SK-MEL-5 (cell line): ENCODE measurements at places on chromosomes 3 and 15.

GRCh38 chr3:37809846-37810447 is 51.7 kb upstream of the CTDSPL start:
- DNase-seq: no peak

DNA sequence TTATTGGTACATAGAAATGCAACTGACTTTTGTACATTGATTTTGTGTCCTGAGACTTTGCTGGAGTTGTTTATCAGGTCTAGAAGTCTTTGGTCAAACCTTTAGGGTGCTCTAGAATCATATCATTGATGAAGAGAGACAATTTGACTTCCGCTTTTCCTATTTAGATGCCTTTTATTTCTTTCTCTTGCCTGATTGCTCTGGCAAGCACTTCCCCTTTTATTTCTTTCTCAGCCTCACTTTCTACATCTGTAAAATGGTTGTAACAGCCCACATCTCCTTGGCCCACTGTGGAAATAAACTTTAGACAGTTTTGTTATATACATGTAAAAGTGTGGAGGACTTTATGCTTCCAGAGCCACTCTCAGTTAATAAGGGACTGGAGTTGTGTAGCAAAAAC is 14.0 kb downstream of the PLA1A start:
- DNase-seq: no peak

DNA sequence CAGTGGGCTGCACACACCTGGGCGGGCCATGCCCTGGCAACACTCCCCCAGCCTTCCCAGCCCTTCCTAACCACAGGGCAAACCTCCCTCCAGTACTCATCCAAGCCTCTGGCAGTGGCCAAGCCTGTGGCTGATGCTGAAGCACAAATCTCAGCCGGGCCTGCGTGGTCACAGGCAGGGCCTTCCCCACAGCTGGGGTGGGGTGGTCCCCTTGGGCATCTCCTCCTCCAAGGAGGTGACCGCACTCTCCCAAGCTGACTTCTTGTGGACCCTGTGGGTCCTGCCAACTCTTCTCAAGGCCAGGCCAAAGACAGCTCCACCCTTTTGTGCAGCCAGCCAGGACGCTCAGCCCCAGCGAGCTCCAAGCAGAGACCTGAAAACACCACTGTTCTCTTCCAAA is 21.4 kb downstream of the GRAMD2A start:
- no peak for DNase-seq

- no peak for DNase-seq
Measured at GRCh38 chr15:60406513-60407414, 9.0 kb upstream of the ANXA2 start.

- no peak for DNase-seq
Measured at GRCh38 chr15:101521591-101521990, 32.1 kb upstream of the PCSK6 start.
